ENCODE measurements at places on chromosomes 6 and 20.

DNA sequence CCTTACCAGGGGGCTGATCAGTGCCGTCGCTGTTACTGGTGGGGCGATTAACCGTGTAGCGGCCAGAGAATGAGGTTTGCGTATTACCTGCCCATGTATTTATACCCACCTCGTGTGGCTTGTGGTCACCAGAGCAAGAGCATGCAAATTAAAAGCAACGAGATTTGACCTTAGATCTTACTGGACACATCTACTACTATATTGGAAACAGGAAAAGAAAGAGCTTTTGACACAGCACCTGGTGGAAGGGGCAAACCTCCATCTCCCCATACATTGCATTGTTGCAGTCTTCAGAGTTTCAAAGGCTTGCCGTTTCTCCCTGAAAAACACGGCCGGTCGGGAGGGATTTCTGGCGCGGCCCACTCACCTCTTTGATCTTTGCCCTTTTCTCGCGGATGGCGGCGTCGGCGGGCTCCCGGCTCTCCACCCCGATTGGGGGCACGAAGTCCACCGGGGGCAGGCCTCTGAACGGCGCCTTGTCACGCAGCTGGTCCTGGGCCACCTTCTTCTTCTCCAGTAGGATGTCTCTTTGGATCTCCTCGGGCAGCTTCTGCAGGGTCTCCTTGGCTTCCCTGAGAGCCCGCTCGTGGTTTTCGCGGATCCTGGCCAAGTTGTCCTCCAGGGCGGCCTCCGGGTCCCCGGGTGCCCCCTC, 1.3 kb downstream of the MAN1A1 start:
- no peak for DNase-seq

- no peak for DNase-seq
Observed at GRCh38 chr6:132280436-132280835, 120.8 kb downstream of the MOXD1 start.

DNA sequence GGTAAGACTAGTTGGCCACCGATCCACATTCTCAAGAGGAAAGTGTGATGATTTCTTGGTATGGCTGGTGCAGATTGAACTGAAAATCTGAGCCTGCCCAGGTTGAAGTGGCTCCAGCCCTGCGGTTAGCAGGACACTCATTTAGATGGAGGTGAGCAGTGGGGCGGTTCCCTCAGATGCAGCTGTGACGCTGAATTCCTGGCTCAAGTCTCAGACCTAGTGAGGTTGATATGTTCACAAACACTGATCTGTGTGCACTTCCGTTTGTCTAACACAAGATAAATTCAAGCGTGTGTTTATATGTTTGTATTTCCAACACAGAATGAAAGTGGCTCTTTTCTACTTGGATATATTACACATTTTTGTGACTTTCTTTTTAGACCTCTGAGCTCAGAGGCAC, 83.4 kb upstream of the FRMD1 start:
- DNase-seq = no peak

DNA sequence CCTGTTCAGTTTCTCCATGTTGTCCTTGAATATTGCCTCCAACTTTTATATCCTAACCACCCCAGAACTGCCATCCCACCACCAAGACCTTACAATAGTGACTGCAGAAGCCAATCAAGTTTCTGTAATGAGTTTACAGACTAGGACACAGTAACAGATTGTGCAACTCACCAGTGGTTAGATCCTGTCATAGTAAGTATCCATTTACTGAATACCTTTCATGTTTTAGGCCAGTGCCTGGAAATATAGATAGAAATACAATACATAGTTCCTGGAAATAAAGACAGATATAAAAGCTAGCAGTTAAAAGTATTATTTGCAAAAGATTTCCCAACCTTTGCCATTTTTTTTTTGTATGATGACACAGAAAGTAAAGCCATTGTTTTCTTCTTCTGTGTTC, 471.8 kb upstream of the BTBD3 start:
- DNase-seq = no peak

- no peak for DNase-seq
Observed at GRCh38 chr6:31057426-31058003, 47.2 kb downstream of the MUC22 start.

GRCh38 chr6:140844167-140844566, 1288.6 kb upstream of the GJE1 start:
- no peak for DNase-seq

- no peak for DNase-seq
Observed at GRCh38 chr6:87794922-87795885, 93.2 kb upstream of the AKIRIN2 start.

DNA sequence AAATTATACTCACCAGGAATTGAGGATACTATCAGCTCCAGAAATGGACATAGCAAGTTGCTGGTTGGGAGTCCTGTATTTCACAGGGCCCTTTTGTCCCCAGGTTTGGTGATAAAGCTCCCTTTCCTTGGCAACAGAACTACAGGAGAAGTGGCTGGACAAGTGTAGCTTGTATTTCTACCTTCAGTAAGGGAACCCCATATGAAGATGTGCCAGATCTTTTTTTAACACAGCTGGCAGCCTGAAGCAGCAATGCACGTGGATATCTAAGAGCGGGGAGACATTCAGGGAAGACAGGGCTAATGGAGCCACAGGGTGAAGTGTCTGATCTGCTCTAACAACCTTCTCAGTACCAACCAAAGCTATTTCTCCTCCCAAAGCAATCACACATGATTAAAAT, 373.9 kb upstream of the ID4 start:
- no peak for DNase-seq

DNA sequence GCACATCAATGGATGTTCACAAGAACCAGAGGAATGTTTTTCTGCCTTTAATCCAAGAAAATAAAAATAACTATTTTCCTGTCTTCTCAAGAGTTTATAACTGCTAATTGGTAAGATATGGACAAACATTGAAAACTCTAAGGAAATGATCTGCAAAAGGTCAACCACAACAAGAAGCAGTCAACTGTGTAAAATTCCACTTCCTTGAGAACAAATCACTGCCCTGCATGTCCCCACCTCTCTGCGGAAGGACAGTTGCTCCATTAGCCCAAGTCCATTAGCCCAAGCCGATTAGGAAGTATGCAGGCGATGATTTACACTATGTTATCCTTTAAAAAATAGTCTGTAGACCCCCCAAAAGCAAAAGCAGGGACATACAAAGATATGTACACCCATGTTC, 27.6 kb downstream of the SLC22A23 start:
- no peak for DNase-seq

DNA sequence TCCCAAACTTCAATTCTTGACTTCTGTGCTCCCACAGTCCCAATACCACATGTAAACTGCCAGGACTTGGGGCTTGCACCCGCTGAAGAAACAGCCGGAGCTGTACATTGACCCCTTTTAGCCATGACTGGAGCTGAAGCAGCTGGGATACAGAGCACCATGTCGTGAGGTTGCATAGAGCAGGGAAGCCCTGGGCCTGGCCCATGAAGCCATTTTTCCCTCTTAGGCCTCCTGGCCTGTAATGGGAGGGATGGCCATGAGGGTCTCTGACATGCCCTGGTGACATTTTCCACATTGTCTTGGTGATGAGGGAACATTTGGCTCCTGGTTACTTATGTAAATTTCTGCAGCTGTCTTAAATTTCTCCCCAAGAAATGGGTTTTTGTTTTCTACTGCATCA, 9.8 kb downstream of the RHAG start:
- DNase-seq = no peak

DNA sequence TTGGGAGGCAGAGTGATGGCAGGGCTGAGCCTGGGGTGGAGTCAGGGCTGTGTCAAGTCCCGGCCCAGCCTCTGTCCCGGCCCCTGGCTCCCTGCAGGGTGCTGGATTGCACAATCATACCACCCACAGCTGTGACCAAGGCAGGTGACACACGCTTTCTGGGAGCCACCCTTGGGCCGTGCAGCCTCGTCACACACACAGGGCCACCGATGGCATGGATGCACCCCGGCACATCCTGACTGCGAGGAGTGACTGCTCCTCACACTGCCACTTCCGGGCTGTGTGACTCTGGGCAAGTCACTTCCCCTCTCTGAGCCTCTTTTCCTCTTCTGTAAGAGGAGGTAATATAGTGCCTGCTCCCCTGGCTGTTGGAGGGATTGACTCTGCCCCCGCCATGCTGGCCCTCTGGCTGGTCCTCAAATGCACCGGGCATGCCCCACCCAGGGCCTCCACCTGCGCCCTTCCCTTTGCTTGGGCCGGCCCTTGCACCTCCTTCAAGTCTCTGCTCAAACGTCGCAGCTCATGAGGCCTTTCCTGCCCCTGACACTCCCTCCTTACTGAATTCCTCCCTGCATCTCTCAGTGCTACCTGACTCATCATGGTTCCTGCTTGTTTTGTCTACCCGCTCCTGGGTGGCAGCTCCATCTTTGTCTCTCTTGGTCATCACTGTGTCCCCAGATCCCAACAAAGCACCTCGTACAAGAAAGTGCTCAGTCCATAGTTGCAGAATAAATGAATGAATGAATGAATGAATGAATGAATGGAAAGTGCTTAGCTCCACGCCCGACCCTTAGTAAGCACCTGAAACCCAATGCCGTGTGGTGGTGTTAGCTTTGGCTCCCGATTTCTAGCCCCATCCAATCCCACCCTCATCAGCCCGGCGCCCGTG, 93.5 kb downstream of the CEBPB start:
- DNase-seq = no peak

DNA sequence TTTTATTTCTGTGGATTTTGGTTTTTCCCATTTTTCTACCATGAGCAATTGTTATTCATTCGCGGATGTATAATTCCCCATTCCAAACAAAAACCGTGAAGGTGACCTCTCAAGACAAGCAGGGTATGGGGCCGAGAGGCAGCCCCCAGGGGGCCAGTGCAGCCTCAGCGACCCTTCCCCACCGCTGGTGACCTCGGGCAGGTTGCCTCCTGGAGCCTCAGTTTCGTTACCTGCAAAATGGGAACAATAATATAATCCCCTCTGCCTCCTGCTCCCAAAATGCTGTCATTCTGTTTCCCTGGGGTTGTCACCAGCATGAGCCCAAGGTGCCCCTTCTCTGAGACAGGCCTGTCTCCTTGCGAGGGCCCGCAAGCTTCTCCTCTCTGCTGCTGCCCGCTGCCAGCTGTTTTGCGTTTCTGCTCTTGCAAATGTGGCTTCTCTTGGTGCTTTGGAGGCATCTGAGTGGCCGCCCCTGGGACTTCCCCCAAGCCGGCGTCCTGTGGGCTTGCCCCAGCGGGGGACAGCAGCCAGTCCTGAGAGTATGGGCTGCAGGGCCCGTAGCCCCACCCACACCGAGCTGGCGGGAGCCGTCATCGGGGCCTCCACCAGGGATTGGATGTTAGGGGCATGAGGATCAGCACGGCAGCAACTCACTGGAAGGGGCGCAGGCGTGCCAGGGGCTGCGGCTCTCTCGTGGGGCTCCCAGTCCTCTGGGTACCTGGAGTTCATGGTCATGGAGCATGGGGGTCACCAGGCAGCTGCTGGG, 161.9 kb downstream of the TAF4 start:
- no peak for DNase-seq

DNA sequence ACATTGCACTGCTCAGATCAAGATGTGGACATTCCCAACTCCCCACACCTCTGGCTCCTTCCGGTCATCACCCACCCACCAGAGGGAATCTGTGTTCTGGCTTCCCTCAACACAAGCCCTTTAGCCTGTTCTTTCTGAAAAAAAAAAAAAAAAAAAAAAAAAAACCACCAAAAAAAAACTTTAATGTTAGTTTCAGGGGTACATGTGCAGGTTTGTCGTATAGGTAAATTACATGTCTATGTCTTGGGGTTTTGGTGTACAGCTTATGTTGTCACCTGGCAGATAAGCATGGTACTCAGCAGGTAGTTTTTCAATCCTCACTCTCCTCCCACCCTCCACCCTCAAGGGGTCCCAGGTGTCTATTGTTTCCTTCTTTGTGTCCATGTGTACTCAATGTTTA, 135.8 kb upstream of the FOXA2 start:
- DNase-seq = no peak

DNA sequence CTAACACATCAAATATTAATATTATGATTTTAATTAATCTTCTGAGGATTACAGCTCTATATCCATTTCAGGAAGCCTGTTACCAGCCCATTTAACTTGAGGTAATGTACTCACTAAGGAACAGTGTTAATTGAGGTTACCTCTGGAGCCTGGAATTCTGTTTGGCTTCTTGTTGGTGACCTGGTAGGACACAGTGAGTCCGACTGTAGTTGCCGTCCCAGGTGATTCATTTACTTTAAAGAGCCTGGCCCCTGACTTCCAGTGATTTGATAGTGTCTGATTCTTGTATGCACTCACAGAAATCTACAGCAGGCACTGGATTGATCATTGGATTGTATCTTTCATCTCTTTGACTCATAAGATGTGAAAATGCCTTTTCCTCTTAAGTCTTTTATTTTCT, 34.0 kb downstream of the IGF2R start:
- no peak for DNase-seq

- DNase-seq = no peak
Observed at GRCh38 chr20:39291301-39291700, 329.2 kb downstream of the DHX35 start.
